ENCODE measurements at places on chromosomes 12 and 14.

GRCh38 chr14:53569446-53569845, 387.2 kb downstream of the BMP4 start:
- DNase-seq = no peak

DNA sequence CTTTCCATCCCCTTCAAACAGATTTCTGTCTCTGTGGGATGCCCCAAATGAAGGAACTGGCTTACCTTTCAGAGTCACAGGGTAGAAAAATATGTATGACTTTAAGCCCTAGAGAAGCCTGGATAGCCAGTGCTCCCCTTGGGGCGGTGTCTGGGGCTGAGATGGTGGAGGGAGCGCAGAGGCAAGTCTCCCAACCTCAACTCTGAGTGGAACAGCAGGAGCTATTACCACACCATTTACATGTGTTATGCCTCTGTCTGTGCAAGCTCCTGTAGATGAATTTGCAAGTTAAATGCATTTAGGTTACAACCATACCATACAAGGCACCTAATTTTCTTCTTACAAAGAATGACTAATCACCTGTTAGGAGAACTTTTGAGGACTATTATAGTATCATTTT, 50.4 kb upstream of the CLMN start:
- DNase-seq = no peak

DNA sequence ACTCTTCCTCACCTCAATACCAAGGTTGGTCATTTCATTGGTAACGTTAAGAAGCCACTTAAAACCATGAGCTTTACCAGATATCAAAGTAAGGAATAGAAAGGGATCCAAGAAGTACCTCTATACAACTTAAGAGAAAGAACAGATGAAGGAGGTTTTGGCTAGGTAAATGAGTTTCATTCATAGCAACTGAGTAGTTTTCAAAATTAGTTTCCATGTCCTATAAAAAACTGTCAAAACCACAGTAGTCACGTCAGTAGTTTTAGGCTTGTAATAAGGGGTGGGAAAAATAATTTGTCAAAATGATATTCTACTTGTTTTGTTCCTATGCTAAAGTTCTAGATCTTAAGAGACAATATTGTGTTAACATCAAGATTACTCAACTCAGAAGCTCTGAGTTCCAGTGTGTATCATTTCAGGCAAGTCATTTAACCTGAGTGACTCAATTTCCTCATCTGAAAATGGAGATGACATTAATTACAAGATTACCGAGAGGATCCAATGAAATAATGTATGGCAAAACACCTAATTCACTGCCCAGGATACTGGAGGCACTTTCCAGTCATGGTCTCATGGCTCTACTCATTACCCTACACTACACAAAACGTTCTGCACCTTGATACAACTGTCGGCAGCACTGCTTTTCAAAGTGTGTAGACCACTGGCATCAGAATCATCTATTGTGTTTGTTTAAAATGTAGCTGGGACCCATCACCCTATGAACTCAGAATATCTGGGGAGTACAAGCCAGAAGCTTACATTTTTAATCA, 24.1 kb upstream of the SLC6A13 start:
- no peak for DNase-seq

- DNase-seq = peak; percentile 27
These were observed 37.8 kb downstream of the SLCO1A2 start for GRCh38 chr12:21296751-21297406.

GRCh38 chr12:115758183-115758582, 519.3 kb downstream of the MED13L start:
- no peak for DNase-seq

DNA sequence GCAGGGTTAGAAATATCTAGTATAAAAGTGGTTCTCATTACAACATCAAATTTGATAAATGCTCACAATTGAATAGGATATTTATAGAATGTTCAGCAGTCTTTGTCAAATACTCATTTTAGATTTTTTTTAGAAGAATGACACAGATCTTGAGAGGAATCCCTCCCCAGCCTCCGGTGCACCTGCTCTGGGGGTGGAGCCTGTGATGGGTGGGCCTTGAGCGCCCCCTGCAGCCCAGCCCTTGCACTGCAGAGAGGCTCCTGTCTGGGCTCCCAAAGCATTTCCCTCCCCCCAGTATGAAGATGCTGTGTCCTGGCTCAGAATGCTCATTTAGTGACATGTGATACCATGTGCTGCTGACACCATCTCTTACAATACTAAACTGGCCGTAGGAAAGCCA, 792.3 kb downstream of the TMEM121 start:
- no peak for DNase-seq

DNA sequence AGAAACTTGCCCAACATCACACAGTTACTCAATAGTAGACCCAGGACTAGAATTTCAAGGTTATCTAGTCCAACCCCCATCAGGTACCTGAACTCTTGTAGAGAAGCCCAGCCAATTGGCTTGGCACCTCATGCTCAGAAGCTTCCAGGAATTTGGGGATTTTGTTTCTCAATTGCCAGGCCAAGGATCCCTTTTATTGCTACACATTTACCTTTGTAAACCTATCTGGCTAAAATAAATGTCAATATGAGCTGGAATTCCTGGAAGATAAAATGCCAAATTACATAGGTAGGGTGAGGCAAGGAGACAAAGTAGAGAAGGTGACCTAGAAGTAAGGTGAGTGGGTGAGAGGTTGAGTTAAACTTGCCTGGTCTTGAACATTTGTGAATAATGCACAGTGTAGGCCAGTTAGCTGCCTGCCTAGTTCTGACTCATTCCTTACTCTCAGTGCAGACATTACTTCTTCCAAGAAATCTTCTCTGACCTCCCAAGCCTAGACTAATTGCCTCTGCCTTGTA, 36.3 kb downstream of the SDR9C7 start:
- no peak for DNase-seq

DNA sequence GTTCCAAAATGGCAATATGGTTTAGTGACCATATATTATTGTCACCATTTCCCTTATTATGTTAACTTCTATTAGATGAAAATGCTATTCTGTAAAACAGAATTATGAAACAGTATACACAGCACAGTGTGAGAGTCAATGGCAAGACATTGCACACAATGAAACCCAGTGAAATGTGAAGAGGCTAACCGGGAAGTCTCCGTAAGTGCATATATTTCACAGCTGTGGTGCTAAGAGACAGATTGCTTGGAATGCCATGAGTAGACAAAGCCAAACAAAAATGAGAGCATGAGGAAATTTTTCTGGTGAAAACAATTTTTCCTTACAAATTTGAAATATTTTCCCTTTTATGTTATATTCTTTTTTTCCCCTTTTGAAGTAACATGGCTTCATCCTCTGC, 49.4 kb downstream of the DYRK2 start:
- no peak for DNase-seq

GRCh38 chr14:89288114-89288513, 128.9 kb downstream of the FOXN3 start:
- no peak for DNase-seq

- peak; percentile 89 for DNase-seq
These were observed 61.1 kb downstream of the PITPNM2 start for GRCh38 chr12:123089631-123090353.

GRCh38 chr14:22559041-22559440, 30.0 kb downstream of the DAD1 start:
- no peak for DNase-seq

Measured in AG08396 (cell line).